ENCODE measurements at places on chromosomes 11 and 22.

- no peak for DNase-seq
Observed at GRCh38 chr11:123558536-123559315, 95.7 kb downstream of the SCN3B start.

GRCh38 chr22:22074634-22075381 is 92.2 kb upstream of the TOP3B start:
- DNase-seq: no peak

DNA sequence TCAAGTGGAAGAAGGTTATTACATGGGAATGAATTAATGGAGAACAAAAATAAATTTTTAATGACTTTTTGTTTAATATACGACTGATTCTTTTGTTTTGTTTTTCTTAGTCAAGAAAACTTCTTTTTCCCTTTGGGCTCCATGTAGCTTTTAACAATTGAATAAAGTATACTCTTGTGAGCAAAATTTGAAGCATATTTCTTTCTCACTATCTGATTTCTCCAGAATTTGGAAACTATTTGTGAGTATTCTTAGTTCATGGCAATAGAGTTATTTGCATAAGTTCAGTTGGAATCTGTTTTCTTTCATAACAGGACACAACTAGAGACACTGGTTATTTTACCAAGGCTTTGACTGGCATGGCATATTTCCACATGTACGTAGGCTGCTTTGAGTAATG is 3.8 kb upstream of the APOL1 start:
- no peak for DNase-seq

DNA sequence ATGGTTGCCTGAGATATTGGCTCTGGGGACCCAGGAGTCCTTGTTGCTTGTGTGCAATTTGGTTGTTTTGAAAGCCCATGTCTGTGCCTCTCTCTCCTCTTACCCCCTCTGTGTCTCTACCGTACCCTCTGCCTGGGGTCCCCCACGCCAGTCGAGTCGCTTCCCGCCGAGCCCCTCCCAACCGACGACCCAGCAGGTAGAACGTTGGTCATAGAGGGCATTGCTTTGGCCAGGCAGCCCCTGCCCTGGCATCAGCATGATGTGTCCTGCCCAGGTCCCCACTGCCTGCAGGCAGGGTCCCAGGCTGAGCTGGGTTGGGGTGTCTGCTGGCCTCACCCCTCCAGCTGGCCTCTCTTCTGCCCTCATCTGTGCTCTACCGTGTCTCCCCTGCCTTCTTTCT is 35.0 kb downstream of the TREH start:
- no peak for DNase-seq

DNA sequence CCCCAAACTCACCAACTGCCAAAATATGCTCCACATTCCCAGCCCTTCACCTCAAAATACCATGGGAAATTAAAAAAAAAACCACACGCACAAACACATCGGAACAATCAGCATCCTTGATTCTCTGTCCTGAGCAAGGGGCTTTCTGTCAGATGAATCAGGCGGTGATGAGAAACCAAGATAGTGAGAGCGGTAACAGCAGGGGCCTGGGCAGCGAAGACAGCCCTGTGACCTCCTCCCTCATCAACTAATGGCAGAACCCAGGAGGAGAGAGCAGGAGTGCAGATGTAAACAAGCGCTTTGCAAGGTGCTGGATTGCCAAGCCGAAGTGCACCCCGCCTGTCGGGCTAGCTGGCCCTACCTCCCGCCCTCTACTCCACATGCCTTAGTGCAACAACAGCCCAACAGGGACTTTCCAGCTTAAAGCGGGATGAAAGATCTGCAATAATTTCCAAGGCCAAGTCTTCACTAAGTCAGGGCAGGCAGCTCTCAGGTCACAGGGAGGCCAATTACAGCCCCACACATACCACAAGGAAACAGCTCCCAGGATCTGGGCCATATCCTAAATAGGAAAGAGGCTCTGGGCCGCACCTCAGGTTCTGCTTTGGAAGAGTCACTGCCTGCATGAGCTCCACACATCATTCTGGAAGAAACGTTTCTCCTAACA is 72.2 kb upstream of the BID start:
- no peak for DNase-seq

DNA sequence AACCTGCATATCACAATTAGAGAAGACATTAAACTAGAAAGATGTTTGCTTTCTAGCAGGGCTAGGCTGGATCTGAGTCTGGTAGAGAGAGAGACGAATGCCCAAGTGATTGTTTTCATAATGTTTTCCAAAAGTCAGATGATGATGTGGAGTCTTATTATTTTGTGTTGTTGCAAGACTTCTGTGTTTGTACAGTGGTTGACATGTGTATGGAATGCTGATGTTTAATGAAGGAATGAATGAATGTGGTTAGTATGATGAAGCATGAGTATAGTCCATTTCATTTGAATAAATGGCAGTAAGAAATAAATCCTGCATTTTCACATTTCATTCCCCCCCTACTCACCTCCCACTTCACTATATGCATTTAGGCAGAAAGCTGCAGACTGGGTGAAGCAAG is 69.6 kb downstream of the PPP2R1B start:
- DNase-seq: no peak

DNA sequence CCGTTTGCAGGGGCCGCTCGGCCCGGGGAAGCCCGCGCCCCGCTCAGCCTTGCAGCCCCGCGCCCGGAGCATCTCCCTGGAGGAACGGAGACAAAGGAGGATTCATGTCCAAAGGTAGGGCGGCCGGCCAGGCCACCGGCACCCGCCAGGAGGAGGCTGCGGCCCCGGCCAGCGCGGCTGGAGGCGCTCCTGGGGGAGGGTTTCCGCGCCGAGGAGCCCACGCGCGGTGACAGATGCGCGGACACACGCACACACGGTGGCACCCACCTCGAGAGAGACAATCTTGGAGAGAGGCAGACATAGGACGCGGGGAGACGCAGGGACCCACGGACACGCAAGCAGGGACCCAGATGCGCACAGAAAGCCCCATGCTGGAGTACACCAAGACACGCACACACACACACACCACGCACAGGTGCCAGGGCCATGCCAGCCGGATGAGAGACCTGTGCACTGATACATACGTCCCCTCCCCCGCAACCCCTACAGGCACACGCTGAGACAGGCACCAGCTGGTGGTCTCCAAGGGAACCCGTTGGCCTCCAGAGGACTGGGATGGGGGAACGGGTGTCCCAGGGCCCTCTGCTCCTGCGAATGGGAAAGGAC is 7.8 kb downstream of the SEPTIN3 start:
- DNase-seq: no peak

GRCh38 chr11:81840380-81840779 is 893.3 kb downstream of the FAM181B start:
- no peak for DNase-seq

DNA sequence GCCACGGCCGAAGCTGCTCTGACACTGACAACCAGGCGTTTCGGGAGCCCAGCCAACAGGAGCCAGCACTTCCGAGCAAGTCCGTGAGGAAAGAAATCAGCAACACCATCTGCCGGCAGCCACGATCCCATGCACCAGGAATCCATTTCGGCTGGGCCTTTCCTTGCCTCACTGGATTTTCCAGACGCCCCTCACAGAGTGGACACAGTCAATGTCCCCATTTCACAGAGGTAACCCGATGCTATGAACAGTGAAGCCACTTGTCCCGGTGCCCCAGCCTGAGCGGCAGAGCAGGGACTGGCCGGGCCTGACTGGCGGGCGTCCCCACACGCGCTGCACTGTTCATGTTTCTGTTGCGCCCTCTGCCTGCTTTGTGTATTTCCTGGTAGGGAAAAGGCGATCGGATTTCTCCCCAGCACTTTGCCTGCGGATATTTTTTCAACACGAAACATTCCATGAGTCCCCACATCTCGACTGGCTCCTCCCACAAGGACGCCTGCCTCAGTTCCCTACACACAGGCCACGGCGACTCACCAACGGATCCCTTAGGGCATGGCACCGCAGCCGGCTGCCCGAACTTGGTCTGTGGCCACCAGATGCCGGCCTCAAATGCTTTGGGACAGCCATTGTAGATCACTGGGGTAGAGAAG is 55.3 kb downstream of the TRMU start:
- DNase-seq: no peak

DNA sequence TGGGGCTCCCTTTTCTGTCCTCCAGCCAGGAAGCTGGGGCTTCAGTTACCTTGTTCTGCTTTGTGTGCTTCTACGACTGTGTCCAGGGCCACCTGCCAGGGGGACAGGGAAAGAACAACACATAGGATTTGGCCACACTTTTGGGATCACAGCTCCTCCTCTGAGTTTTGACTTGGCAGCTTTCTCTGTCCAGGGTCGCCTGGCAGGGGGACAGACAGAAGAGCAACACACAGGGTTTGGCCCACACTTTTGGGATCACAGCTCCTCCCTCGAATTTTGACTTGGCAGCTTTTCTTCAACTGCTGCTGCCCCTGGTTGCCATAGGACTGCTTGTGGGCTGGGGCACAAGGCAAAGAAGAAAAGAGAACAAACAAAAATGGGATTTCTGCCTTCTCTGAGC is 19.1 kb downstream of the INCENP start:
- DNase-seq: no peak

DNA sequence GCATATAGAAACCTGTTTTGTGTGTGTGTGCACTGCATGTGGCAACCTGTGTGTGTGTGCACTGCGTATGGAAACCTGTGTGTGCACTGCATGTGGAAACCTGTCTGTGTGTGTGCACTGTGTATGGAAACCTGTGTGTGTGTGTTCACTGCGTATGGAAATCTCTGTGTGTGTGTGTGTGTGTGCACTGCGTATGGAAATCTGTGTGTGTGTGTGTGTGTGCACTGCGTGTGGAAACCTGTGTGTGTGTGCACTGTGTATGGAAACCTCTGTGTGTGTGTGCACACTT is 72.2 kb upstream of the CCND1 start:
- DNase-seq: no peak

DNA sequence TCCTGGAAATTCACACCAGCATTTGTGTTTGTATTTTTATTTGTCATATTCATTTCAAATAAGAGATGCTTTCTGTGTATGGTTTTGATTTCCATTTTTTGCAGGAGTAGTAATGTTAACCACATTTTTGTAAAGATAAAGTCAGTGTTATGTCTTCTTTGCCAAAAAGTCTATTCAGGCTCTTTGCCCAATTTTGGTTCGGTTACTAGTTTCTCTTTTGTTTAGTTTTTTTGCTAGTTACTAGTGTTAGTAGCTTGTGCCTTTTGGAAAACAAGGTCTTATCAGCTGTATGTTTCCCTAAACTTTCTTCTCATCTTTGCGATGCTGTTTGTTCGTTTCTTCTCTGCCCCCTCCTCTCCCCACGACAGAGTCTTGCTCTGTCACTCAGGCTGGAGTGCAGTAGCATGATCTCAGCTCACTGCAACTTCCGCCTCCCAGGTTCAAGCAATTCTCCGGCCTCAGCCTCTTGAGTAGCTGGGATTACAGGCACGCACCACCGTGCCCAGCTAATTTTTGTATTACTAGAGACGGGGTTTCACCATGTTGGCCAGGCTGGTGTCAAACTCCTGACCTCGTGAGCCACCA is 112.3 kb upstream of the GRK3 start:
- no peak for DNase-seq

DNA sequence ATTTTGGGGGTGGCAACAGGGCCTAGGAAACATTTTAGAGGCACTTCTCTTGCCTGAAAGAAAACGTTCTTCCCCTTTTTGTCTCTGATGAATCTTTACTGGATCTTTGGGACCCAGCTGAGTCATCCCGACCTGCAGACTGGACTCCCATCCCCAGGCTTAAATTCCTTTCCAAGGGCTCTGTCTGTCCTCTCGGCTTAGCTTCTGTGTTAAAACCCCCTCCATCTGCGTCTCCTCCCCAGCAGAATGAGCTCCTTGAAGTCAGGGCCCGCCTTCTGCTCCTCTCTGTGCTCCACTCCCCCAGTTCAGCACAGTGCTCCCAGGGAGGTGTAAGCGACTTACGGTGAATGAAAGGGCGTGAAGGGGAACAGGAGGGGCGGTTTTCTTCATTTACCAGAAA is 895 bp upstream of the DAGLA start:
- no peak for DNase-seq

DNA sequence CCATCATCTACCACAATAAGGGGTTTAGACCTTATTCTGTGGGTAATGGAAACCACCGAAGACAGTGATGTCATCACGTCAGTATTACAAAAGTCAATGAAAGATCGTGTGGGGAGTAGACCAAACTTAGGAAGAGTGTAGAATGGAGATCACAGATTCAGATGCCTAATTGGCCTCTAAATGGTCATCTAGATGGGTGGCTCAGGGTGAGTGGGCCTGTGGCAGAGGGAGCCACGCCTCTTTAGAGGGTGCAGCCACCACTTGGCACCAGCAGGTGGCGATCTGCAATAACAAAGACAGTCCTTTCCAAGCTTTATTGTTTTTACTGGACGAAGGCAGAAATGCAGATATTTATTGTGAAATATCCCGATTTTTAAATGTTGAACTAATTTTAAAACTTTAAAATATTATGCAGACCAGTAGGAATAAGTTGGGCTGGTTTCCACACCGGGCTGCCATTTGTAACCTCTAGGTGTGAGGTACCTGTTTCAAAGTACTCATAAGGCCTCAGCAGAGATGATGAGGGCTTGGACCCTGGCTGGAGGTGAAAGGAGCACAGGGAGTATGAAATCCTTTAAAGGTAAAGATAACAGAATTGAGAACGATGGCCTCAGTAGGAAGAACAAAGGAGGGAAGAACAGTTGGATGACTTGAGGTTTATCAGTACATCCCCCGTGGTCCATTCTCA is 222.0 kb downstream of the DBX1 start:
- no peak for DNase-seq

- no peak for DNase-seq
Observed at GRCh38 chr11:125990244-125990643, 44.4 kb downstream of the VSIG10L2 start.
